ENCODE measurements at places on chromosomes 3 and 15.

GRCh38 chr3:57949785-57950615 is 58.2 kb upstream of the FLNB start:
- no peak for DNase-seq

- no peak for DNase-seq
Measured at GRCh38 chr3:185793381-185793780, 31.5 kb downstream of the IGF2BP2 start.

DNA sequence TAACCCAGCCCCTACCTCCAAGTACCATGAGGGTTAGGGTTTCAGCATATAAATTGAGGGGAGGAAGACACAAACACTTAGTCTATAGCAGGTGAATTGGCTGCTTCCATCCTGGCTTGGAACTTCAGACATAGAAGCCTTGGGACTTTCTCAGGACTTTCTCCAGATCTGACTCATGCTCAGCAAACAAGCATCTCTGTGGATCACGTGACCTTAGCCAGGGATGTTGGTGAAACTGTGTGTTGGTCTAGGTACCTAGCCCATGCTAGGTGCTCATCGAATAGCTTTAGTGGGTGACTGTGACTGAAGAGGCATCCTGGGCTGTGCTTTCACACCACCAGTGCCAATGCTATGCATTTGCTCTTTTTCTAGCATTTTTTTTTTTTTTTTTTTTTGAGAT is 58.9 kb downstream of the CD47 start:
- DNase-seq = no peak

GRCh38 chr3:128680603-128681368 is 30.2 kb upstream of the RPN1 start:
- peak; percentile 98 for DNase-seq

- no peak for DNase-seq
Measured at GRCh38 chr3:98188545-98188944, 22.0 kb downstream of the OR5H15 start.

GRCh38 chr3:97089621-97090020 is 275.2 kb downstream of the EPHA6 start:
- no peak for DNase-seq

Measured in activated T-cell treated with anti-CD3 and anti-CD28 coated beads, Interleukin-2, amount 50 U/mL, for 72 hours (primary cell).